ENCODE measurements at places on chromosomes 13 and 19.

DNA sequence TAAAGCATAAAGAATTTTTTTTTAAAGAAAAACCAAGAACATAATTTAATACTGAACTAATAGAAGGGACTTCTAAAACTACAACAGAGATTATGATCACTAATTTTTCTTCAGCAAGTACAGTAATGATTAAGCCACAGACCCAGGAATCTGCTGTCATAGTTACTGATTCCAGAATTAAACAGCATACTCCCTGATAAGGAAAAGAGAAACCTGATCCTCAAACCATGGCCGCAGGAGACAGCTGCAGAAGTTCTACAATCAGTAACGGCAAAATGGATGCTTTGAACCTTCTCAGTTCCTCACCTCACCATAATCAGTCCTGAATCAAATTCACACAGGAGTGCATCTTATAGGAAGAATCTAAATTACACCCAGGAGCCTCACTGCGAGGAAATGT is 939.0 kb upstream of the SLITRK1 start:
- no peak for DNase-seq

DNA sequence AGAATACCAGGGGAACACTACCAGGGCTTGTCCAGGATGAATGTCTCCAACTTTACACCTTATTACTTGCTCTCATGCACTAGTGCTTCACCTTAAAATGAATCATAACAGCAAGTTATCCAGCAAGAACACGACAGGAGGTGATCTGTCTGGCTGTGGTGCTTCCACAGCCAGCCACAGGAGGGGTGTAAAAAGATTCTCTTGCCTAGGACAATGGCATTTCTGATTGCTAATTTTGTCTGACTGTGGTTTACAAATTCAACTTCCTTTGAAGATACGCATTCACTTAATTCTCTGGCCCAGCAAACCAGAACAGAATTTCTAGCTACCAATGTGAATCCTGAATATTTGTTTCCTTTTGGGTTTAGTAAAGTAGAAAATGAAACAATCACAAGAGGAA is 23.1 kb upstream of the COG3 start:
- peak; percentile 63 for DNase-seq

DNA sequence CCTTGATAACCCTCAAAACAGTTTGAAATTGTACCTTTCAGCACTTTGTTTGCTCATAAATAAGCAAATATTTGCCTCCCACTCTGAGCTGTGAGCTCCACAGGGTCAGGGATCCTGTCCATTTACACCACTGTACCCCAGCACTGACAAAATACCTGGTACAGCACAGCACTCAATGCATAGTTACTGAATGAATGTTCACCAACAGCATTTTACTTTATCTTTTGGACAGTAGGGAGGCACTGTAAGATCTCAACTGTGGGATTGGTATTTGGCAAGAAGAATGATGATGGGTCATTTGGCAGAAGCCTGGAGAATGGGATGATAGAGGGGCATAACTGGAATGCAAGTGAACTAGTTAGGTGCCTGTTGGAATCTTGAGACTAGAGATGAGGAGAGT is 127.2 kb upstream of the ARGLU1 start:
- no peak for DNase-seq

- peak; percentile 81 for DNase-seq
These were observed 625 bp upstream of the ZNF20 start for GRCh38 chr19:12140545-12141404.

- no peak for DNase-seq
These were observed 477.3 kb downstream of the TSHZ3 start for GRCh38 chr19:30871979-30872378.

DNA sequence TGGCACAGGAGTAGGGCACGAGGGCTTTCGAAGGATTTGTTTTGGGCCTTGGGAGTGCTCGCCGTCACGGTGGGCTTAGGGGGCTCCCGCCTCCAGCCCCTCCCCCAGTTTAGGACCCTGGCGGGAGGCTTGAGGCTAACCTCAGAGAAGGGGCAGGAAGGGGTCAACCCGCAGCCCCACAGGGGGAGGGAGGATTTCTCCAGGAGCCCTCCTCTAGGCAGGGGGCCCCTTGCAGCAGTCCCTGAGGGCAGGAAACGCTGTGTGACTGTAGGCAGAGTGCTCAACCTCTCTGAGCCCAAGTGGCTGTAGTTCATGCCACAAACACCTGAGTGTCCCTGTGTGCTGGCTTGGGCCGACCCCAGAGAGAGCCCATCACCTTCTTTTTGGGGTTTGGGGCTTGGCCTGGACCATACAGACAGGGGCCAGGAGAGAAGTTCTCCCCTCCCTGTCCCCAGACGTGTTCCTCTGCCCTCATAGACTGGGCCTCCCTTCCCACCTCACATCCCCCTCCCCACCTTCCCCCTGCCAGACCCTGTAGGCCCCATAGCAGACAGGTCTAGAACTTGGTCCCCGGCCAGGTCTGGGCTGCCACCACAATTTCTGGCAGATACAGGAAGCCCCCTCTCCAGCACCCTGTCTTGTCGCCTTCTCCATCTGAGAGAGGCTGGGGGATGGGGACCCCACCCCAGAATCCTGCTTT is 8.1 kb downstream of the ISYNA1 start:
- DNase-seq: no peak

GRCh38 chr13:45410001-45410400 is 8.2 kb downstream of the SLC25A30 start:
- no peak for DNase-seq

DNA sequence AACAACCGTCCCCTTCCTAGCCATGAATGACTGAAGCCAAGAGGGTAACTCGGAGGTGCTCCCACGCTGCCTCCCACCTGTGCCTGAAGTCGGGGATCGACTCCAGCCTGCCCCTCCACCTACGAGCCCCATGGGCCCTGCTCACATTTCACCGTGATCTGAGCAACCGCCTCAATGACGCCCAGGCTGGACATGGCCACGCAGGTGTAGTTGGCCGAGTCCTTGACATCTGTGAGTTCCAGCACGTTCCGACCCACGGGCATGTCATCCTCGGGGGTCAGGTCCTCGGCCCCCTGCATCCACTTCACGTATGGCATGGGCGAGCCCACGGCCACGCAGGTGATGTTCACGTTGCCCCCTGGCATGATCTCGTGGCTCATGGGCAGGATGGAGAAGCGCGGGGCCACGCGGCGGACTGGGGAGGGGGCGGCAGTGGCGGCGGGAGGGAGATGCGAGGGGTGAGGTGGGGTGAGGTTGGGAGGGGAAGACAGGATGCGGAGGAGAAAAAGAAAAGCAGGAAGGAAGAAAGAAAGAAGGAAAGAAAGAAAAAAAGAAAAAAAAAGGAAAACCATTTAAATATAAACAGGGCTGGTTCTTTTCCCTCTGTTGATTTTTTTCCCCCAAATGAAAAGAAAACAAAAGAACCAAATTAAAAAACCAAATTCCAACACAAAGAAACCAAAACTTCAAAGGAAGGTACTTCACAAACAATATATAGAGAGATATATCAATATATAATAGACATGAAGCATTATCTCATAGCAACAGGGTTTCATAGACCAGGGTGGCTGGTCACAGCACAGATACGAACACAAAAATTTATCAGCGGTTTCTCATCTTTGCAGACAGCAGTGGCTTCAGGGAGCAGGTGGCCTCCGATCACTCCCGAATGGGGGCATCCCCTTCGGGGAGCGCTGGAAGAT is 94.7 kb downstream of the PTPRS start:
- DNase-seq: no peak

DNA sequence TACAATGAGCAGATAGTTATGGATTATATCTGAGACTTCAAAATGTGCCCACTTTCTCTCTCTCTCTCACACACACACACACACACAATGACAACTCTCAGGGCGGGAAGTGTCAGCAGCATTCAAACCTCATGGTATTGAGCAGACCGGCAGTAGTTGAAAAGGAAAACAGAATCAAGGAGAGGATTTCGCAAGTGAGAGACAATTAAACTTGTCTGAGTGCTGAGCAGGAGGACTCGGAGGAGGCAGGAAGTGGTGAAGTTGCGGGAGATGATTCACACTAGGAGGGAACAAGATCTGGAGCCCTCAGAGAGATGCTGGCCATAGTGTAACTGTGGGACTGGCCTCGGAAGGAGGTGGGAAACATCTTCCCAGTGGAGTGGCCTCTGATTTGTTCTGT is 353.1 kb downstream of the EFNB2 start:
- DNase-seq: no peak

DNA sequence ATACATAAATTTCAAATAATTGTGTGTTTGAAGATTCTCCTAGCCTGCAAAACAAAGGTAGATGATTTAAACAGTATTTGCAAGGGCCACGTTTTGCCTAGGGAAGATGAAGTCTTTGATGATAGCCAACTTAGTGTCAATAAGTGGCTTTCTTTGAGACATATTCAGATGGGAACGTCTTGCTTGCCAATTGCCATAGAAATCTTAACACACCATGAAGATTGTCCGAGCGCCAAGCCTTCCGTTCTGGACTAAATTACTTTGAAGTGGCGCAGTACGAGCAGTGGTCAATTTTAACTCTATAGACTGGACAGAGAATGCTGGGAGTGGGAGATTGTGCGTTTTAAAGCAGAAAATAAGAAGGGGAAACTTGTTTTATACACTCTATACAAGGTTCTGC is 9.9 kb downstream of the ZIC5 start:
- no peak for DNase-seq

DNA sequence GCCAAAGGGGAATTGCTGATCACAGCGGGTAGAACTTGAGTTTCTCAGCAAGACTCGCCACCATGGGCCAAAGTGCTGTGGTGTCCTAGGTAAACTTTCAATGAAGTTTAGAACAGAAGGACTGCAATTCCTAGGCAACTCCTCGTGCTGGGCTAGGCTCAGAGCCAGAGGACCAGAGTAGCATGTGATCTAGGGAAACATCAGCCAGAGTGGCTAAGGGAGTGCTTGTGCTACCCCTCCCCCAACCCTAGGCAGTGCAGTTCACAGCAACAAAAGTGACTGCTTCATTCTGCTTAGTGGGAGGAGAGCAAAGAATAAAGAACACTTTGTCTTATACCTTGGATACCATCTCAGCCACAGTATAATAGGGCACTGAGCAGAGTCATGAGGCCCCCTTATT is 1658.6 kb upstream of the MIR17HG start:
- no peak for DNase-seq

DNA sequence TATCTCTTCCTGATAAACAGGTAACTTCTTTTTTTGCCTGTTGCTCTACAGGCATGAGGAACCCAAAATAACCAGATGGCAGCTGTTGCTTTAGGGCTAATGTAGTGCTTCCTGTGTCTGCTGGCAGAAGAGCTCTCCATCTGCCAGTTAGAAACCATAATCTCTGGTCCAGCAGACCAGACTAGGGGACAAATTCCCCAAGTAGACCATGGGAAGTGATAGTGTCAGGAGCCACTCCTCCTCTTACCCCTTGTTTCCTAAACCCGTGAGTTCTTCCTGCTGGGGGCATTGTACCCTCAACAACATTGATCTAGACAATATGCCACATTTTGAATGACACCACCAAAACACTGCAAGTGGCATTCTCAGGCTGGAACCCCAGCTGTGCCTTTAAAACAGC is 135.9 kb downstream of the DLEU7 start:
- no peak for DNase-seq

- peak; percentile 63 for DNase-seq
These were observed 48.5 kb downstream of the GAS6 start for GRCh38 chr13:113815151-113816058.

DNA sequence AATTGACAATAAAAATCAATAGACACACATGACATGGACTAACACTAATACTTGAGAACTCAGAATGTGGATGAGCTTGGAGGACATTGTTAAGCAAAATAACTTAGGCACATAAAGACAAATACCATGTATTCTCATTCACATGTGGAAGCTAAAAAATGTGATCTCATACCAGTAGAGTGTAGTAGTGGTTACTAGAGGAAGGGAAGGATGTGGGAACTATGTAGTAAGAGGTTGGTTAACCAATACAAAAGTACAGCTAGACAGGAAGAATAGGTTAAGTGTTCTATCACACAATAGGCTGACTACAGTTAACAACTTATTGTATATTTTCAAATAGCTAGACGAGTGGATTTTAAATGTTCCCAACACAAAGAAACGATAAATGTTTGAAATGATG is 415.8 kb upstream of the KLF12 start:
- DNase-seq: peak; percentile 31

GRCh38 chr19:12880551-12881171 is 588 bp downstream of the DNASE2 start:
- DNase-seq: no peak

DNA sequence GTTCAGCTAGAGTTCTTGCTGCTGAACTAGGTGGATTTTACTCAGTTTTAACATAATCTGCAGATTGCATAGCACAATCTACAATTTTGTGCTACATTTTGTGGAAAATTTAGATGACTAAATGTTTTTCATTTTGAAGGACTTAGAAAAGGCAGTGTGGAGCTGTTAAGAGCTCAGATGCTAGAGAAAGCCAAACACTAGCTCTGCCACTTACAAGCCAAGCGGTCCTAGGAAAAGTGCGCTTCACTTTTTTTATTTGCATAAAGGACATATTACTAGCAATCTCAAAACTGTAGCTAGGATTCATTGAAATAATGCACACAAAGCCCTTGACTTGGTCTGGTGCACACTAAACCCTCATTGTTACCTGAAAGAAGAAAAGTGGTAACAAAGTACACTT is 8.1 kb upstream of the CSNK1A1L start:
- no peak for DNase-seq

- peak; percentile 92 for DNase-seq
These were observed 350.5 kb downstream of the KCNRG start for GRCh38 chr13:50365408-50366391.

- no peak for DNase-seq
These were observed 29.0 kb upstream of the WASF3 start for GRCh38 chr13:26528527-26528926.

DNA sequence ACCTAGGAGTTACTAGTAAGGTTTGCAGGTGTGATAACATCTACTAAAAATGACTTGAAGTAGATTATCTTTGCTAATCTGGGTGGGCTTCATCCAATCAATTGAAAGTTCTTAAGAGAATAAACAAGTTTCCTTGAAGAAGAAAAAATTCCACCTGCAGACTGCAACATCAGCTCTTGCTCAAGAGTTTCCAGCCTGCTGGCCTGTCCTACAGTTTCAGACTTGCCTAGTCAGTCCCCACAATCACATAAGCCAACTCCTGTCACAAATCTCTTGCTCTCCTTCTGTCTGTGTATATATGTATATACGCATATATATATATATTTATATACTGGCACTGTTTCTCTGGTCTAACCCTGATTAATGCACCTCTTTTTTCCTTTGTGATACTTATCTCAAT is 67.3 kb upstream of the ITM2B start:
- no peak for DNase-seq

DNA sequence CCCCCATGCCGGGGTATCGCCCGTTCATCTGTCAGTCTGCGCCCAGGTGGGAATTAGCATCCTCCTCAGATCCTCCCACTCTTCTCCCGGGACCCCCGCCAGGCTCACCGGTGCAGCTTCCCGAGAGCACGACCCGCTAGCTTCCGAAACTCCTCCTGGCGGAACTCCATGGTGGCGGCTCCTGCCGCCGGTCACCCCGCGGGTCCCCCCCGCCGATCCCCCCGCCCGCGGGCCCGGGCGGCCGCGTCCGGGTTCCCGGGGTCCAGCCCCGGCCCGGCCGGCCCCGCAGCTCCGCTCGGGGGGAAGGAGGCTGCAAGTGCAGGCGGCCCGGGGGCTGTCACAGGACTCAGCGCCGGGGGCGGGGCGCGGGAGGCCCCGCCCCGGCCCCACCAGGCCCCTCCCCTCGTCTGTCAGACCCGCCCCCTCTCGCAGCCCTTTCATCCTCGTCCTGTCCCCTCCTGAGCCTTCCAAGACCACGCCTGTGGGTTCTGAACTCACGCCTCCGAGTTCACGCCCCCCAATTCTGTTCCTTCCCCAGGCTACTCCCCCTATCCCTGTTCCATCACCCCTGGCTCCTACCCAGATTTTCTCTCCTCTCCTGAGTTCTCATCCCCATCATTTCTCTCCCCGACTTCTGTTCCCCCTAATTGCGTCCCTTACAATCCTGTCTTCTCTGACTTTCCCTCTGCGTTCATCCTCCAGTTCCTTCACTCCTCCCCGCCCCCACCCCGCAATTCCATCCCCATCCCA is at the start of gene SLC17A7:
Gene SLC17A7, minus strand, starts transcription at position 318 of the 750 bp plus-strand sequence. Its CDS starts 148 bp downstream, at position 170.
- DNase-seq: peak; percentile 39
